ENCODE measurements at places on chromosomes 2 and 18.

DNA sequence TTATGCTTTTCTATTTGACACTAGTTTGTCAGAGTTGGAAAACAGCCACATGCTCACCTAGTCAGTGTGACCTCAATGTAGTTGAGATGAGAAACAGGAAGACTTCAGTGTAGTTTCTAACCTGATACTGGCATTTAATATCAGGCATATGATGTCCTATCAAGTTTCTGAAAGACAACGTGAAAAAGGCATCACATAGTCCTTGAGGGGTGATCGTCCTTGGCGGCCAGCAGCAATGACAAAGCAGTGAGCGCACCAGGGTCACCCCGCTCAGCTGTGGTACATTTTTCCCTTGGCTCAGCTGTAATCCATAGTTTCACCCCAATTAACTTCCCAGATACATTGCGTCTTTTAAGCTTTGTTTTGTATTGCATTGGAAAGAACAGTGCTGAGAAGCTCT, 4.3 kb downstream of the HSPE1 start:
- no peak for DNase-seq

GRCh38 chr18:24112874-24113615, 25.8 kb upstream of the CABYR start:
- DNase-seq, result no peak

GRCh38 chr2:147198651-147199171, 646.1 kb upstream of the ACVR2A start:
- peak; percentile 41 for DNase-seq

DNA sequence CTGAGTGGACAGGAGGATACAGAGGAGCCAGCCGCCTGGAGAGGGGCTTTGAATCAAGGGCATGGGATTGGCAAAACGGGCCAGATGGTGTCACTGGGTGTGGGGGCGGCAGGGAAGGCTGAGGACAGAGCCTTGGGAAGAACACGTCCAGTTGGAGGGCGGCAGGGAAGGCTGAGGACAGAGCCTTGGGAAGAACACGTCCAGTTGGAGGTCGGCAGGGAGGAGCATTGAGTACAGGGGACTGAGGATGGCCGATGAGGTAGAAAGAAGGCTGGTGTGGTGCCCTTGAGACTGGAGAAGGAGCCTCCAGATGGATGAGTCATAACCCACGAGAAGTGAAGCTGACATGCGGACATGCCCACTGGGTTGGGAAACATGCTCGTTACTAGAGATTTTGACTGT, 4.5 kb downstream of the HES6 start:
- DNase-seq, result peak; percentile 57

- peak; percentile 60 for DNase-seq
These were observed at the start of gene SPR for GRCh38 chr2:72887032-72887739. TSS of gene SPR (plus strand) at chr2:72887408. CDS start at chr2:72887433, 25 bp downstream.

GRCh38 chr2:232667989-232668583, 29.0 kb upstream of the GIGYF2 start:
- no peak for DNase-seq

GRCh38 chr2:76437564-76437963, 726.8 kb upstream of the GCFC2 start:
- DNase-seq, result no peak

Measured in NCI-H524 (cell line).